ENCODE measurements at places on chromosomes 12 and 14.

GRCh38 chr12:15005064-15005463 lies 32.2 kb downstream of the PDE6H start:
- no peak for DNase-seq

- DNase-seq, result no peak
Observed at GRCh38 chr12:58248599-58248998, 307.2 kb downstream of the ATP23 start.

GRCh38 chr14:59097681-59098080 lies 90.8 kb upstream of the DAAM1 start:
- DNase-seq, result no peak

DNA sequence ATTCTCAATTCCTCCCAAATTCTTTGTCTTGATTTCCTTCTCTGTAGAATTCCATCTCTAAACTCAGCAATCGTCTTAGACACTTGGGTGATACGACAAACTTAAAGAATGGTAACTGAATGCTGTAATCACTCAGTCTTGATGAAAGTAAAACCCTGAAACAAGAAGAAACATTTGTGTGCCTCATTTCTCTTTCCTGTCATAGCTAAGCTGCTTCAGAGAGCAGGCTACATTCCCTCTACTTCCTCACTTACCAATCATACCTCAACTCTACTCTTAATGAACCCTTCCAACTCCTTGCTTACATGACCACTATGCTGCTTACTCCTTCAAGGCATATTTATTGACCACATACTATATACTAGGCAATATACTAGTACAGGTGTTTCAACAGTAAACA lies 8.3 kb downstream of the MAP4K5 start:
- no peak for DNase-seq

DNA sequence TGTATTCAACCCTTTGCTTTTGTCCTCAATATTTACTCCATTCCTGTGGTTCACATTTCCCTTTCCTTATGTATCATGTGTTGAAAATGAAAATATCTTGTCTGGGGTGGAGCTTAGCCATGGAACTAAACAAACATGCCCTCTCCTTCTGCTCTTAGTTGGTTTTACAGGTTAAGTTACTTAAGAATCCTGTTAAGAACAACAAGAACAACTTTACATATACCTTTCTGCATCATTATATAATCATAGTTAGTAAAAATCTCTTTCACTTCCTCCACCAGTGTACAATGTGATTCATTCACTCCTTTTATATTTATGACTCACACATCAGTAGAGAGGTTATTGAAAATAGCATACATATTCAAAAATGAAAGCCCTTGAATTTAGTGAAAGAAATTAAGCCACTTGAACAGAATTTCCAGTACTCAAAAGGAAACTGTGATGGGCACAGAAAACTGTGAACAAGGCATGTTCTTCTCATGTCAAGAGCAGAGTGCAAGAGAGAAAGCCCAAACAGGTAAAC lies 307.7 kb downstream of the CCDC91 start:
- DNase-seq, result no peak

DNA sequence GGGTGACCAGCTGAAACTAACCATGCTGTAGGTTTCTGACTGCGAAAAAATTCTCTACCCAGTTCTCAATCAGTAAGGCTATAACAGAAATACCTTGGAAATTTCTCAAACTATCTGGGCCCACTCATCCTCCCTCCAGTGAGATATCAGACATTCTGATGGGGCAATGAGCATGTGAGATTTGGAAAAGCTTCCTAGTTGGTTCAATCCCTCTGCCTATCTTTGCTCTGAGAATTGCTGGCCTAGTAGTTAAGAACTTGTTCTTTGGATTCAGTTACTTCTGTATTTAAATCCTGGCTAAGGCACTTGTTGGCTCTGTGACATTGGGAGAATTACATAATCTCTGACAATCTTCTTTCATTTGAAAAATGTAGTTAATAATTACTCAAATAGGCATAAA lies 119.4 kb downstream of the SLC15A5 start:
- DNase-seq, result no peak

DNA sequence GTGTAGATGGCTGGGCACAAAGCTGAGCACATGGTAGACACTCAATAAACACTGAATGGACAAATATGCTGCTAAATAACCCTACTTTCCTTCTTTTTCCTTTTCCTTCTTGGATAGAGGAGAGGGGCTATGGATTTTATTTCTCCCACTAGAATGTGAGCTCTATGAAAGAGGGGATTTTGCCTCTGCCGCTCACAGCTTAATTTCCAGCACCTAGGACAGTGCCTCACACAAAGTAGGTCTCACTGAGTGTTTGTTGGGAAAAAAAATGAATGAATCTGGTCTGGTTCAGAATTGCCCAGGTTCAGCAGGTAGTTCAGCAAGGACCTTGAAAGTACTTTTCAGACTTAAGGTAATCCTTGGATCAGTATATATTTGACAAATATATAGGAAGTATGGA lies 65.5 kb downstream of the WSCD2 start:
- DNase-seq, result no peak

- no peak for DNase-seq
Observed at GRCh38 chr12:105804591-105805265, 334.0 kb downstream of the NUAK1 start.

- DNase-seq, result no peak
Observed at GRCh38 chr14:81138429-81138828, 82.3 kb downstream of the GTF2A1 start.

GRCh38 chr14:65312859-65313258 lies 99.7 kb upstream of the FUT8 start:
- DNase-seq, result no peak

- DNase-seq, result no peak
Observed at GRCh38 chr12:1833596-1834028, 13.2 kb downstream of the LRTM2 start.

GRCh38 chr12:48183876-48184548 lies 568 bp downstream of the CCDC184 start:
- peak; percentile 78 for DNase-seq

All from retina (tissue), 1 donor.